ENCODE measurements at places on chromosomes 7 and 10.

DNA sequence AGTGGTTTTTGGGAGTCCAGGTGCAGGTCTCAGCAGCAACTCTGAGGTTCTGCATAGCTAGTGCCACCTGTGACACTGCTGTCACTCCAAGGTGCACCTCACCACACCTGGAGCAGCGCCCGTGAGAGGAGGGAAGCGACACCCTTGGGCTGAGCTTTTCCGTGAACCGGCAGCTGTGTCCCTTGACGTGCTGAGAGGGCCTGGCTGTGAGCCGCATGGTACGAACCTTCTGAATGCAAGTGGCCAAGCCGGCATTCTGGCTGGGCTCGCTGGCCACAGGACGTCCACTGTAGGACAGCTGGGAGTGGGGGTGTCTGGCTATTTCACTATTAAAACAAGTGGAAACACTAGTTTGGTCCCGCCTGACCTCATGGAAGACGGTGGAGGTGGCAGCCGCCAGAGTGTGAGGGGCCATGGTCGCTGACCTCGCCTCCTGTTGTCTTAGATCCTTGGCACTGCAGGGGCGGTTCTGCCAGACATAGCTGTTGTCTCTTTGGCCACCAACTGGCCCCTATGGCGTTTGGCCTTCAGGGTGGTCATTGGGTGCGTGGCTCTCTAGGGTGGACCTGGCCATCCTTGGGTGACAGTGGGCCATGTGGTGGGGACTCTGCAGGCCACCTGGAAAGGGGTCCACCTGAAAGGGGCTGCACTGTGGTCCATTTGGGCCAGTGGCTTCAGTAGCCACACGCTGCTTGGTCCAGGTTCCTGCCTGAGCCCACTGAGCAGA is 12.9 kb downstream of the INPP5A start:
- no peak for DNase-seq

- DNase-seq = no peak
These were observed 116.5 kb downstream of the ATXN7L1 start for GRCh38 chr7:105759670-105760550.

- no peak for DNase-seq
These were observed 122.4 kb downstream of the SLC16A9 start for GRCh38 chr10:59587083-59587755.

- DNase-seq = no peak
These were observed 608.3 kb upstream of the C7orf33 start for GRCh38 chr7:147982307-147982706.

- no peak for DNase-seq
These were observed 23.6 kb downstream of the BZW2 start for GRCh38 chr7:16669581-16669980.

GRCh38 chr7:85775431-85775830 is 588.6 kb upstream of the SEMA3D start:
- no peak for DNase-seq

GRCh38 chr7:132904209-132904608 is 177.7 kb downstream of the CHCHD3 start:
- no peak for DNase-seq

GRCh38 chr10:73867871-73868631 is 6.3 kb downstream of the CAMK2G start:
- no peak for DNase-seq

- no peak for DNase-seq
These were observed 1.5 kb downstream of the TAS2R41 start for GRCh38 chr7:143479055-143479766.

- no peak for DNase-seq
These were observed 203.1 kb upstream of the VSTM2A start for GRCh38 chr7:54339073-54339472.

DNA sequence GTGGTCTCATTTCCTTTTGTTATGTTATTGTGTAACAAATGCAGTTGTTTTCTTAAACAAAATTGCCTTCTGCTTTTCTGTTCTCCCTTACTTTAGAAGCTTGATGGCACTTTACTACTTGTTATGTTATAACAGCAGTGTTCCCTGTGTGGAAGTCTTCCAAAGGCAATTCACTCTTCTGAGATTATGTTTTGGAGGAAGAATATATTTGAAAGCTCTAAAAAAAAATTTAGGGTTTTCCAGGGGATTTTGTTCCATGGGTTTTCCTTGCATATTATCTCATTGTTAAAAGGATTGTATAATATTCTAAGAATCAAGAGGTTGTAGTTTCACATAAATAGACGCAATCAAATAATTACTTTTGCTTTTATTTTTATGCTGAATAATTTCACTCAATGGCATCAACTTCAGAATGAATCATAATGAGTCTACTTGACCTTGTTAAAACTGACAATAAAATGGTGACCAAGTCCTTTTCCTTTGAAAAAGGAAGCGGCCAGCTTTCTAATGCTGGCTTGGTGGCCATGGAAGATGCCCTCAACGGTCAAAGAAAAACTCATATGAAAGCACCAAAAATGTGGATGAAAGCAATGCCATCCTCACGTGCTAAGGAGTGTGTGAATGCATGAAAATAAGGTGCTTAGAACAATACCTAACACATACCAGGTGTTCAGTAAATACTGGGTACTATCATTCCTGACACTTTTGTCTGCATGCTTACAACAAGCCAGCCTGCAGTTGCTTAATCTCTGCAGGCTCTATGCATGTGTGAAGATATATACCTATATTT is 92.4 kb upstream of the KLF6 start:
- DNase-seq = no peak

GRCh38 chr7:118054529-118054928 is 129.4 kb upstream of the LSM8 start:
- DNase-seq = no peak

GRCh38 chr7:45563941-45564461 is 10.2 kb upstream of the ADCY1 start:
- DNase-seq = no peak

- DNase-seq = peak; percentile 1
These were observed 9.4 kb downstream of the NXPH1 start for GRCh38 chr7:8442814-8443304.

DNA sequence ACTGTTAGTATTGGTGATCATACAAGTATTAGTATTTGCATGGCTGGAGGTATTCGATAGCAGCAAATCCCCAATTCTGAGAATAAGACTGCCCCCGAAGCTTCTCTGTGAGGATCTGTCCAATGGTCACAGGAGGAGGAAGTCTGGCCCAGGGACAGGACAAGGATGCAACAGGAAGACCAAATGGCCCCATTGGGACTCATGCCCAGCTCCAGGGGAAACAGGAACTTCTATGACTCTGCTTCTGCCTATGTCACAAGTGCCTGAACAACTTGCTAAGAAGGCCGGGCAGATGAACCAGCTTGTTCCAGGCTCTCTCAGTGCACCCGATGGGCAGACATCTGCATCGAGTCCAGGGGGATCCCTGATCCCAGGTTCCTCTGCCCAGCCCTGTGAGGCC is 172.0 kb upstream of the GRB10 start:
- DNase-seq = no peak

DNA sequence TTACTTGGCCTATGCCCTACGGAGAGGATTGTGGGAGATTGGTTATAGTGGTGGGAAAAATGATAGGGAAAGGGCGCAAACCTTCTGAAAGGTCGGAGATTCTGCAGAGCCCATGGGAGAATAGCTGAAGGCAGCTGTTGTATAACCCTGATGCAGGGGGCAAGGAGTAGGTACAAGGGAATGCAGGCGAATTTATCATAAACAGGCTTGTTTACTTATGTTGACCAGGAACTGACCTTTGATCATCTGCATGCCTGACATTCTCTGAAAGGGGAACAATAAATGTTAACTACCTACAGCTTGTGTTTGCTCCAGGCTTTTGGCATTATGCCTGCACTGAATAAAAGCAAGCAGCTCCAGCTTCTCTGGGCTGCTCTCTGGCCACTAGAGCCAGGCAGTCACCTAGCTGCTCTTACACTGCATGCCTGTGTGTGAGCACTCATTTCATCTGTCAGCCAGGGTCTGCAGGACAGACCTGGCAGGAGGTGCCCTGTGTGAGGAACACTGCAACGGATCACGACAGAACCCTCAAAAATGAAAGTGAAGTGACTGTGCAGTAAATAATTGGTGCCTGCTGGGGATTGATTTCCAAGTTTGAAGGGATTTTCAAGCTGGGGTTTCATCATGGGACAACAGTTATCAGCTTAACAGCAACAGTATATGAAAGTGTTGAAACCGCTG is 31.1 kb upstream of the ABCA13 start:
- no peak for DNase-seq

DNA sequence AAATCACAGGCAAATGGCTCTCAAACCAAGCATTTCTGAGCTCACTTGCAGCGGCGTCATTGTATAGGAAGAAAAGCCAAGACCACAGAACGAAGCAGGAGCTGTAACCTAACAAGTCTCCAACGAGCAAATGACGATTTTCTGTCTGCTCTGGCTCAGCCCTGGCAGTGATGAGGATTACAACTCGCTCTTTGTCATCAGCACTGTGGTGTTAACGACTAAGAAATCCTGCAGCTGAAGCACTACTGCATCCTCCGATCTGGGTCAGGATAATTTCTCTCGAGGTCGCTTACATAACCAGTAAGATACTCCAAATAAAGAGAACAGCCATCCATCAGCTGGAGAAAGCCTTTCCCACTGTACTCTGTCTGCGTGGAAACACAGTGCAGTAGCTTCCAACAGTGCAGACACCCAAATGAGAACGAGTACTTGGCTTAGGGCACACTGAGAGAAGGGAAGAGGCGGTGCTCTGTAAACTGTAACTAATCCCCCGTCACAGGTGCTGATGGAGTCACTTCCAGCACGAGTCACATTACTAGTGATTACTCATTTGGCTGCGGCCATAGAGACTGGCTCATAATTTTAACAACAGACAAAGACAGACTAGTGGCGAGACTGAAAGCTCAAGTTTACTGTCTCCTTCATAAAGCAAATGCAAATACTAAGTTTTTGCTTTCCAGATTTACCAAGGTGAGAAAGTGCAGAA is 135.8 kb downstream of the NRBF2 start:
- peak; percentile 62 for DNase-seq

GRCh38 chr10:125823663-125824251 is 411 bp downstream of the BCCIP start:
- no peak for DNase-seq

GRCh38 chr7:22269963-22270362 is 87.0 kb downstream of the RAPGEF5 start:
- DNase-seq = no peak

DNA sequence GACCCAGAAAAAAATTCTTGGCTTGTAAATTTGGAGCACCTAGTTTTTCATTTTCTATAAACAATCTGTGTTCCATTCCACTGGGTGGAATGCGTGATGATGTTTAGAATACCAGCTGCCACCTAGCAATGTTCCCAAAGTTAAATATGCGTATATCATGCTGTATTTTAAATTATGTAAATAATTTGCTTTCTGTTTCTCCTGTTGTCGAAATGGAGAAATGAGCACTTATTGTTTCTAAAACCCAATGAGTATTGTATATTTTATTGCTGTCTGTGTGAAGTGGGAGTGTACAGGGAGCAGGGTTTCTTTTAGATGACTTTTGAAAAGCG is 49.4 kb upstream of the CELF2 start:
- no peak for DNase-seq

DNA sequence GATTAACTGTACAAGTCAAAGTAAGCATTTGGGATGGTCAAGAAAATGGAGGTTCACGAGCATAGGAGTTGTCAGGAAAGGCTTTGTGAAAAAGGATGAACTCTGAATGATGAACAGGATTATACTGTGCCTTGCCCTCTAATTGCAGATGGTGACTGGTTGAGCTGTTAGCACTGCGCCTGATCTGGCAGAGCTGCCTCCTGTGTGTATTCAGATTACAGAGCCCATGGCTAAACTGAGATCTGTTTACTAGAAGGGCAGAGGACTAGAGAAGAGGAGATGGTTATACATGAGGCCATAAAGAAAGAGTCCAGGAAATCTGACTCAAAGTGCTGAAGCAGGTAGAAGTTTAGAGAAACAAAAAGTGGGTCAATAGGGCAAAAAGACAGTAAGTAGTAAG is 29.7 kb downstream of the LRRC72 start:
- DNase-seq = no peak

- no peak for DNase-seq
These were observed 27.3 kb upstream of the CYP3A5 start for GRCh38 chr7:99707096-99707495.

GRCh38 chr7:38396852-38397251 is 123.4 kb upstream of the TARP start:
- DNase-seq = no peak

- DNase-seq = no peak
These were observed 22.3 kb downstream of the MAP3K8 start for GRCh38 chr10:30456266-30456665.

DNA sequence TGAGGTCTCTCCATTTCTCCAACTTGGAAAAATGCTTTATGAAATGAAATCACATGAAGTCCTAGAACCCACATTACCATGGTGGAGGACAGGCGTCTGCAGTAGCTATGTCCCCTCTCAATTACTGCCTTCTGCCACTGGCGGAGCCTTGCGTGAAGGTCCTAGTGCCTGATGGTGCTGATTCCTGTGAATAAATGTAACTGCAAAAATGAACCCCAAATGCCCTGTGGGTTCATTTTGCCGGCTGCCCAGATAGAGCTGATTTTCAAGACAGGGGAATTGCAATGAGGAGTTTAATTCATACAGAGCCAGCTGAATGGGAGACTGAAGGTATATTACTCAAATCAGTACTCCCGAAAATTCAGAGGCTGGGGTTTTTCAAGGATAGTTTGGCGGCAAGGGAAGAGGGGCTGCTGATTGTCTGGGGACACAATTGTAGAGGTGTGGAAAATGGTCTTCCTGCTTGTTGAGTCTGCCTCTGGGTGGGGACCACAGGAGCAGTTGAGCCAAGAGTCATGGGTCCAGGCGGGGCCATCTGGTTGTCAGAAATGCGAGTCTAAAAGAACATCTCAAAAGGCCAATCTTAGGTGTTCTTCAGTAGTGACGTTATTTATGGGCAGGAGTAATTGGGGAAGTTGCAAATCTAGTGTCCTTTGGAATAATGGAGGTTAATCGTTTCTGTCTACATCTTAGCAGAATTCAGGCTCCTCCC is 13.5 kb downstream of the PRF1 start:
- DNase-seq = no peak

GRCh38 chr7:135190703-135191102 is 20.2 kb upstream of the CYREN start:
- DNase-seq = no peak

- no peak for DNase-seq
These were observed 148.4 kb downstream of the PLXDC2 start for GRCh38 chr10:19964625-19965024.
